Gastroesophageal sphincter (tissue), 4 donors: ENCODE measurements at places on chromosomes 11 and 22.

DNA sequence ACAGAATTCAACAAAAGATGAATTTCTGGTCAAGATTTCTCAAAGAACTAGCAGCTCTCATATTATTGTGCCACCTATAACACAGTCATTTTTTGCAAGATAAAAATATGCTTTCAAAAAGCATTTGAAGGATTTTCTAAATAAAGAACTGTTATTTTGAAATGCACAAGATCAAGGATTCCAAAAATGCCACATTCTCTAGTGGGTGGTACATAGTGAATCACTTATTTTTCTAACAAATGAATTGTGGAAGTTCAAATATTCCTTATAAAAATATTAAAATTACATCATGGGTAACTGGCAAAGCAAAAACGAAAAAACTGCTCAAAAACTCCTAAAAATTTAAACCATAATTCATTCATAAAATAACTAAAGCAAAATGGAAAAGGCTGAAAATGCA is 2.1 kb downstream of the RNF141 start:
- no peak for ATAC-seq

DNA sequence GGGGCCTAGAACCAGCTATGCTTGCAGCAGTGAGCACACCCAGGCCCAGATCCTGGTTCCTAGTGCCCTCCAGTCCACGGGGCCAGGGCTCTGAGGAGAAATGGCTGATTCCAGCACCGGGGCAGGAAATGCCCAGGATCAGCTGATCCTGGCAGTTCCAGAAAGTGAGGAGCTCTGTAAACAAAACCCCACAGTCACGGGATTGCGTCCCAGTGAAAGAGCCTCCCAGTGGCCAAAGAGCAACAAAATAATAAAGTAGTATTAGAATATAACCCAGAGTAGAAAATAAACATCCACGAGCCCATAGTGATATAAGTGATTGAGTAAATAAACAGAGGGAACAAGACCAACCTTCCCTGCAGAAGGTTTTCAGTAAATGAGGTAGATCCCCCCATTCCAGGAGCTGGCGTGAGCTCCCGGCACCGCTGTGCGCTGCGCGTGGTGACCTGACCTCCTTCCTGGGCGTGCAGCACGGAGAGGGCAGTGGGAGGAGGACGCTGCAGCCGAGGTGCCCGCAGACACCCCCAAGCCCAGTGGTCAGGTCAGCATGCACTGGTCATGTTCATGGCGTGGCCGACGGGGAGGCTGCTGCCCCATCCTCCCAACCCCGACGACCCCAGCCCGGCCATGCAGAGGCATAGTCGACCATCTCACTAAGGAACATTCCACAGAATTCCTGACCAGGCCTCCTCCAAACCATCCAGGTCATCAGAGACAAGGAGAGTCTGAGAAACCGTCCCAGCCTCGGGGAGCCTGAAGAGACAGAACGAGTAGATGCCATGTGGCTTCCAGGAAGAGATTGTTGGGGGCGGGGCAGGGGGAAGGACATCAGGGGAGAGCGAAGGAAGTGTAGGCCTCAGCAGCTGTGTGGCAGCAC is 19.8 kb downstream of the PTDSS2 start:
- peak; percentile 91 for ATAC-seq

- ATAC-seq = no peak
These were observed 22.9 kb upstream of the HORMAD2 start for GRCh38 chr22:30057375-30057774.

GRCh38 chr11:58591659-58592058 is 12.8 kb downstream of the ZFP91 start:
- ATAC-seq = no peak

DNA sequence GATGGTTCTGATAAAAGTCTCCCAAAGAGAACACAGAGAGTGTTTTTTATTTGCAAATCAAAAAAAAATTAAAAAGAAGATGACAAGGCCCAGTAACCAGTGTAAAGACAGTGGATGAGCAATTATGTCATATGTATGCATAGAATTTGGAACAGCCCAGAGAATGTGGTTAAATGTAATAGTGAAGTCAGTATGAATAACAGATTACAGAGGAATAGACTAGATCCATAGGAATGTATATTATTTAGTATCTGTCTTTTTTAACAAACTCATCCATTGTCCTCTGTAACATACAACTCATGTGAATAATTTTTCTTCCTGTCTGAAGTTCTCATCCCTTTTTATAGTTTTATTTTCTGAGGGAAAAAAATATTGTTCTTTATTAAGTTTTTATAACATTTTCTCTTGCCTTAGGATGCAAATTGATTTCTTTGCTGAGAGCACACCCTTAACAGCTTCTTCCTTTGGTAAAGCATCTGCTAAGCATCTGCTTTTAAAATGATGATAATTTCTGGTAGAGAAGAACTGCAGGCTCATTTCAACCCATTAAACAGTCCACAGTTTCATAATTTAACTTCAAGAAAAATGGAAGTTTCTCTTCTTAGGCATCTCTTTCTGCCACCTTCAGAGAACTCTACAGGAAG is 266.5 kb upstream of the MTNR1B start:
- no peak for ATAC-seq

GRCh38 chr11:46288451-46288850 is 11.0 kb downstream of the CREB3L1 start:
- ATAC-seq = no peak

DNA sequence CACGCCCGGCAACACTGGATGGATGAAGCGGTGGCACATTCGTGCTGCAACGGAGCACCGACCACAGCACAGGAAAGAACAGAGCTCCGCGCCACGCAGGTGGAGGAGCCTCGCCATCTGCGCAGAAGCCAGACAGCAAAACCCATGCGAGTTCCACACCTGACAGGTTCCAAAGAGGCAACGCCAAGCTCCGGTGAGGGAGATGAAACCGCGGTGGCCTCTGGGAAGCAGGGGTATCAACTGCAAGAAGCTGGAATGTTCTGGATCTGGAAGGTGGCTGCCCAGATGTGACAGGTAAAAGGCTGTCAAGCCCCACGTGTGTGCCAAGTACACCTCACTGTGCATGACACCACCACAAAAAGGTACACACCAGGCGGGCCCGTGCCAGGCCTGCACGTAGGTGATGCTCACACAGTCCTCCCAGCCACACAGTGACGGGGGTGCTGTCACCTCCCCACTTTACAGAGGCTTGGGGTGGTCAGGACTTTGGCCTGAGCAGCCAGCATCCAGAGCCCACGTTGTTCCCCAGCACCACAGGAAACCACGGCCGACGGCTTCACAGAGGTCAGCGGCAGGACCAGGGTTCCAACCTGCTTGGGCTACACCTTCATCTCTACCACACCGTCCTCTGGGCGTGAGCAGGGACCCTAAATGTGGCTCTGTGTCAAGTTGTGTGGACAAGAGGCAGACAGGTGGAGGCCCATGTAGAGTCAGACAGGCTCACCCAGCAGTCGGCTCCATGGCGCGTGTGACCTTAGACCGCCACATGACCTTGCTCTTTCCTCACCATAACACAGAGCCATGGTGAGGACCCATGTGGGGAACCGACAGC is 19.7 kb upstream of the EFCAB6 start:
- ATAC-seq = no peak

GRCh38 chr11:83656796-83657330 is 370.7 kb upstream of the CCDC90B start:
- ATAC-seq = no peak

DNA sequence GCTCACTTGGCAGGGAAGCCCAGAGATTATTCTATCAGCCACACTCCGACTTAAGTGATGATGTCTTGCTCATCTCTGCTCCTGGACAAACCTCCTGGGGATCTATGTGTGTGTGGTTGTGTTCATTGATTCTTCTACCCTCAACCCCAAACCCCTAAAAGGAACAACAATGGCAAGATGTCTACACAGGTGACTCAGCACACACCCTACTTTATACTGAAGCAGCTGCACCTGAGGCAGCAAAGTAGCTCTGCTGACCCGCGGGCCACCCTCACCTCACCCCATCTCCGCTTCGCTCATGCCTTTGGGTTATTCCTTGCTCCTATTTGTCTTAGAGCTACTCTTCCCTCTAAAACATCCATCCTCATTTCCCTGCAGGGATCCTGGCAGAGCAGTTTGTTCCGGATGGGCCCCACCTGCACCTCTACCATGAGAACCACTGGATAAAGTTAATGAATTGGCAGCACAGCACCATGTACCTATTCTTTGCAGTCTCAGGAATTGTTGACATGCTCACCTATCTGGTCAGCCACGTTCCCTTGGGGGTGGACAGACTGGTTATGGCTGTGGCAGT is 38.7 kb downstream of the TMEM45B start:
- no peak for ATAC-seq

- peak; percentile 91 for ATAC-seq
These were observed 2.7 kb upstream of the KRTAP5-6 start for GRCh38 chr11:1694064-1694845.

DNA sequence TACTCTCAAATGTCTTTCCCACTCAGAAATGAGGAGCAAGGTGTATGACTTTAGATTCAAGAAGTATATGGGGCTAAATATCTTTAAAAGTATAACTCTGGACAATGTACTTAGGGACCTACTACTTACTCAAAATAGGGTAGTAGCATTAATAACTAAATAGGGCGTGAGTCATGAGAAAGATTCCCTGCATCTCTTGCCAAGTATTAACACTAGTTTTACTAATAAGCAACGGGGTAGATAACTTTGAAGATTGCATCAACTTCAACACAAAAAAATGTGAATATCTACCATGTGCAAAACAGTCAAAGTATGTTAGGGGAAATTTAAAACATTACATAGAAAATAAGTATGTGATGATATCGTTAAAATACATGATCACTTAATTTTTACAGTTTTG is 99.6 kb downstream of the PGR start:
- no peak for ATAC-seq

- ATAC-seq = no peak
These were observed 98.5 kb upstream of the CSNK2A3 start for GRCh38 chr11:11451501-11452005.

GRCh38 chr22:45246060-45246985 is 5.6 kb upstream of the KIAA0930 start:
- peak; percentile 86 for ATAC-seq

DNA sequence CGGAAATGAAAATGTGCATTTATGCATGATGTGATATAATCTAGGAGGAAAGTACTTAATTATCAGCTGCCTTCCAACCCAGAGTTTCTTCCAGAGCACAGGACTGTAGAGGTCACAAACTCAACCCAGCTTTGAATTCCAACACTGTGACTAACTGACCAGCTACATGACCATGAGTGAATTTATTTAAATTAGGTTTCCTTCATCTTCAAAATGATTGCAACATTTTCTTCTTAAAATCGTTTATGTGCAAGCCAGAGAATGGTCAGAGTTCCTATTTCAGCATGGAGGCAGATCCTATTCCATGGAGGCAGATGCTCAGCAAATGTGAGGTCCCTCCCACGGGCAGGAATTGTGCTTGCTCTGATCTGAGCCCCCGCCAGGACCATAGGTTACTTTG is 42.4 kb downstream of the OSBP start:
- ATAC-seq = no peak

DNA sequence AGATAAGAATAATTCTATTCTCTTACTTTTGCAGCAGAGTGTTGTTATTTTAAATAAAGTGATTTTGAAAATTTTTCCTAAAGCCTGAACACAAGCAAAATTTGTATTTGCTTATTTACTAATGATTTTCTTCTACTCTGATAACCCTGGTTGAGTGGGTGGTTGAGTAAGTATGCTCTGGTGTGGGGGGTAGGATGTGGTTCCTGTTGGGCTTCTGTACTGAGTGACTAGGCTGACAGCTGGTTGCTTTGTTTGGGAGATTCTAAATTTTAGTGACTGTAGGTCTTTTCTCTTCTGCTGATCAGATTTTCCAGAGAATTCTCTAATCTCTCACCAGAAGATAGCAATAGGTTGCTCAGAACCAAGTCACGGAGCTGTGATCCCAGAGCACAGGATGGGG is 61.6 kb downstream of the METTL15 start:
- no peak for ATAC-seq

GRCh38 chr11:73028611-73029010 is 113.5 kb downstream of the FCHSD2 start:
- no peak for ATAC-seq

- ATAC-seq = no peak
These were observed 472.3 kb downstream of the BRD1 start for GRCh38 chr22:49355211-49355920.

DNA sequence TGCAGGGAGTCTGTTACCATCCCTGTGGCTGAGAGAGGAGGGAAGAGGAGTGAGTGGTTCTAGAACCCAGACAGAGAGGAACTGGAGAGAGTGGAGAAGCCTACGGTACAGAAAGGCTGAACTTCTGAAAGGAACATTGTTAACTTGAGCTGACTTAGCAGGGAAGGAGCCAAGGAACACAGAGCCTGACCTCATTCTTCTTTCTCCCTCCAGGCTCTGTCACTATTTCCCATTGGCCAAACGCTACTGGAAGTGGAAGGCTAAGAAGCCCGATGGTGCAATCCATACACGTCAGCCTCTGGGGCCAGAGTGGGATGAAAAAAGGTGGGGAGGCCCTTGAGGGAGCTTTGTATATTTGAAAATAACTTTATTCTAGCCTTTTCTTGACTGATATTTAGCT is 16.5 kb upstream of the WT1 start:
- ATAC-seq = peak; percentile 61

GRCh38 chr22:23385678-23386631 is 194.1 kb downstream of the IGLL1 start:
- ATAC-seq = peak; percentile 75

DNA sequence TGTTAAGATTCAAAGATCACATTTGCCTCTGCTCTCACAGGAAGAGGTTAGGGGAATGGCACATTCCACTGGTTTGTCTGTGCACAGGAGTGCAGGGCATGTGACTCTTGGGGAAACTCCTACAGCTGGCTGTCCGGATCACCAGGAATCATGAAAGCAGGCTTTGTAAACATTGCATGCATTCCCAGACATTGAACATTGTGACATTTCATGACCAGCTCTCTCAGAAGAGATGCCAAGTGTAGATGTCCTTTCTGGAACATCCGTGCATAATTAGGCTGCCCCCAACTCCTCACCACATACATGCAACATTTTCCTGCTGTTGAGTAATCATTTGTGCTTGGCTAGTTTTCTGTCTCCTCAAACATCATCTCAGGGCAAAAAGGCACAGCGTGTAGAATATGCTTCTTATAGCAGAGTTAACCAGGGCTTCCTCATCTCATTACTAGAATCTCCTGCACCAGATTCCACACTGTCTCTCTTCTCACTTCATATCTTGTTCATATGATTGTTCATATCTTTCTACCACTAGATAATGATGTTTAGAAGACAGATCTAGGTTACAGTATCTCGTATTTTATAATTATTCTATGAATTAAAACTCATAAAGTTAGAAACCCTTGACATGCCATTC is 694.7 kb downstream of the NTM start:
- ATAC-seq = peak; percentile 60

- no peak for ATAC-seq
These were observed 361.1 kb downstream of the ETS1 start for GRCh38 chr11:128226106-128226716.

DNA sequence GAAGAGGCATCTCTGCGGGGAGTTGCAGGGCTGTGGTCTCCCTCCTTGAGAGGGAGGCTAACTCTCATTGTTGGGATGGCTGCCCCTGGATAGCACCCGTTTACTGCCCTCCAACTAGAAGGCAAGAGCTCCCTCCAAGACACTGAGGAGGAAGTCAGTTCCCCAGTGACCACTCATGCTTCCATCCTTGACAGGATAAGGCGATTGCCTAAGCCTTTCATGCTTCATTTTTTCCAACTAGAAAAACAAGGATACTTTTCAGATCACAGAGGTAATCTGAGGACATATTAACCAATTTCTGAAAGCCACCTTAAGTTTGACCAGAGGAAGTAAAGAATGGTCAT is 186.6 kb downstream of the MAML2 start:
- peak; percentile 74 for ATAC-seq

GRCh38 chr11:94516725-94517124 is 4.5 kb downstream of the C11orf97 start:
- no peak for ATAC-seq

GRCh38 chr11:1659506-1659905 is 29.9 kb downstream of the KRTAP5-5 start:
- ATAC-seq = no peak

GRCh38 chr11:112977755-112978154 is 16.5 kb downstream of the NCAM1 start:
- peak; percentile 85 for ATAC-seq
